ENCODE measurements at places on chromosomes 5 and 9.
A peak's percentile ranks its signal among the peaks of the same experiment; 100 is the strongest.

DNA sequence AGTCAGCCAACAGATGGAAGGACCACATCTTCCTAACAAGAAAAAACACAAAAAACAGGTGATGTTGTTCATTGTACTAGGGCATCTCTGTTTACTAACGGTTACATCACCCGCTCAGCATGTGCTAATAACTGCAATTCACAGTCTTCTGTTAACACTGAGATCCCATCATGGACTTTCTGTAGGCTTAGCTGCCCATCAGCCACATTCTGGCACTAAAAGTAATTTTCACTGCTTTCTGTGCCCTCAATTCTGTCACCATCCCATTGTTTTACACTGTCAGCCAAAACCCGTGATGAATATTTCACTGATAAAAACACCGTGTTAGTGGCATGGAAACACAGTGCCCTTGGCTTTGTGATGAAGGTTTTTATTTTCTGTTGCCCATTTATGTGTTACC, 64.6 kb downstream of the CAST start:
- DNase-seq = no peak

GRCh38 chr5:969408-969839, 39.2 kb upstream of the NKD2 start:
- no peak for DNase-seq

DNA sequence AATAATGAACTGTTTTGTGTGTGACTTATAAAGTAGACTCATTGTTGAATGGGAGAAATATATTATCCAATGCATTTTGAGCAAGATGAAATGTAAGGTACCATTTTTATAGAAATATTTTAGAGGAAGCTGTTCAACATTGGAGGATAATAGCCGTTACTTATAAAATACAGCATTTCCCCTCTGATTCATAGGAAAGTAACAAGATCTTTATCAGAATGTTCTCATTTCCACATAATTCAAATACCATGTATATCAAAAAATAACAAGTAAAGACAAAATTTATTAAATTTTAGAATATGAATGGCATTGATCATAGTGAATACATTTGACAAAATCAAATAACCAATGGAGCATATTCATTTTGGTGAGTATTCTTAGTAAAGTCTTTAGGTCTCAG, 346.7 kb upstream of the PTGER4 start:
- no peak for DNase-seq

DNA sequence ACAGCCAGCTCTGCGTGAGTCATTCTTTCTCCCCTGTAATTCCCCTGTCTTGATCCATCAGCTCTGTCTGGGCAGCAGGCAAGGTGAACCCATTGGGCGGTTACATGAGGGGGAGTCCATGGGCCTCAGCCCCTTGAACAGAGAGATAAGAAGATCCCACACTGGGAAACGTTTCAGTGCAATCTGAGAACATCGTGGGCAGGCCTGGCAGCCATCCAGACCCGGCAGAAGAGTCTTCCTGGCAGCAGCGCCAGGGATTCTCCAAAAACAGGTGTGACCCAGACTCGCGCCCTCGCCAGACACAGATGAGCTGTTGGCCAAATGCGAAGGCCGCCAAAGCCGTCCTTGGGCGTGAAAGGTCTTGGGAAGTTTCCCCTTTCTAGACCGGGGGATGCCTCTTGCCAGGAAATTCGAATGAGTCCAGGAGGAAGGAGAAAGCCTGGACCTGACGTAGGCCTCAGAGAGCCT, 6.4 kb upstream of the SLC12A7 start:
- no peak for DNase-seq

DNA sequence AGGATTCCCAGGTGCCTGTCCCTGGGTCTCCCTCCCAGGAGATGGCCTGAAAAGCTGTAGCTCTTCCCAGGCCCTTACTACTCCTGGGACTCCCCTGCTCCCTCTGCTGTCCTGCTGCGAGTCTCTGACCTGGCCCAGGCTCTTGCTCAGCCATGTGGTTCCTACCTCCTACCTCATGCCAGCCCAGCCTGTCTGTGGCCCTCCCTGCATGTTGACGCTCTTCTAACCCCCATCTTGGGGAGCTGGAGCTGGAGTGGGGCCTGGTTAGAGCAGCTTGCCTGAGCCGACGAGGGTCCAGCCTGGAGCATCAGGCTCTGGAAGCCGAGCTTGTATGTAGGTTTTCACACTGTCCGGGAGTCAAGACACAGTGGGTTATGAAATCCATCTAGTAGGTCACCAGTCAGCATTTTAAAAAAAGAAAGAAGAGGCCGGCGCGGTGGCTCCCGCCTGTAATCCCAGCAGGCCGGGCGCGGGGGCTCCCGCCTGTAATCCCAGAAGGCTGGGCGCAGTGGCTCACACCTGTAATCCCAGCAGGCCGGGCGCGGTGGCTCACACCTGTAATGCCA, 244.4 kb downstream of the FANCC start:
- DNase-seq = no peak

GRCh38 chr9:97831843-97832636, 21.0 kb upstream of the FOXE1 start:
- no peak for DNase-seq

DNA sequence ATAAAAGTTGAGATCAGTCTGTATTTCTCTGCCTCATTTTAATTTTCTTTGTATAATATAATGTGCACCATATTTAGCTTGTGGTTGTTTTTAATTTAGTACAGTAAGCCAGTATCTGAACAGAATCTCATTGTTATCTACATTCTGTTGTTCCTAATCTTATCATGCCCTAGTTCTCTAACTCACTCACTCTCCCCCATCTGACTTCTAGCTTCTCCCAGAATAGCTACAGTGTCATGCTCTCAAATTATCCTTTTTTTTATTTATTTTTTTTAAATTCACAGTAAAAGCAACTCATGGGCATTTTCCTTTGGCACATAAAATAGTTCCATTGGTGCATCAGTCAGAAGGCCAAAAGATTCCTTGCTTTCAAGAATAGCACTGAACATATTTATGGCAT, 156.6 kb downstream of the TRPM3 start:
- no peak for DNase-seq

GRCh38 chr9:38026021-38026809, 42.8 kb downstream of the SHB start:
- DNase-seq = no peak

DNA sequence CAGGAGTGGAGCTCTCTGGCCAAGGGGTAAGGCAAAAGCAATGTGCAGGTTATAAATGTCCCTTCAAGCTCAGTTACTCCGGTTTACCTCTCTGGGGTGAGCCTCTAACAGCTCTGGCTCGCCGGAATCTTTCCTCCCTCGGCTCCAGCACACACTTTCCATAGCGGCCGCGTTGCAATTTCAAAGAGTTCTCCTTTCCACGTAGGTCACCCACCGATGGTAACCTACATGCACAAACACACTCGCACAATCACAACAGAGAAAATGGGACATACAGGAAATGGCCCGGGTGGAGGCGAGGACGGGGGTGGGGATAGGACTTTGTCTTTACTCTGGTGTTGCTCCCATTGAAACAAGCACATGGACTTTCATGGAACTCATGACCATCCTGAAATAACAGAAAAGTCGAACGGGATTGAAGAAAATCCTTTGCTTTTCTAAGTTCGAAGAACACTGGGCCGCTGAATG, 1.2 kb downstream of the LHFPL2 start:
- DNase-seq = peak; percentile 28

Data from Ammon's horn (tissue), 1 donor.